ENCODE measurements at places on chromosomes 1 and 21.

DNA sequence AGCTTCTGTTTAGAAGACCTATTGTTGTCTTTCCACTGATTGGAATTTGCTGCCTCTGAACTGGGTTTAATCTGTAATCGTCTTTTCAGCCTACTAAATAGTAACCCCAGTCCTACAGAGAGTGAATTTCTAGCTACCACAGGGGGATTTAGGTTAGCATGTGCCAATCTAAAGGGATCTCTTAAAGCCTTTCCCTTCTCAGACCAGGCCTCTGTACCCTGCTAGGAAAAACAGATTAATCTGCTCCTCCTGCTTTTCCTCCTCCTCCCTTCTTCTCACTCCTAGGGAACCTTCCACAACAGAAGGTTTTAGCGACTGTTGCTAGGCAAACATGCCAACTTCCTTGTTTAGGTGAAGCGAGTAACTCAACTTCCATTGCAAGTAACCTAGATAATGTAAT, 1.3 kb upstream of the RC3H1 start:
- peak; percentile 65 for DNase-seq

DNA sequence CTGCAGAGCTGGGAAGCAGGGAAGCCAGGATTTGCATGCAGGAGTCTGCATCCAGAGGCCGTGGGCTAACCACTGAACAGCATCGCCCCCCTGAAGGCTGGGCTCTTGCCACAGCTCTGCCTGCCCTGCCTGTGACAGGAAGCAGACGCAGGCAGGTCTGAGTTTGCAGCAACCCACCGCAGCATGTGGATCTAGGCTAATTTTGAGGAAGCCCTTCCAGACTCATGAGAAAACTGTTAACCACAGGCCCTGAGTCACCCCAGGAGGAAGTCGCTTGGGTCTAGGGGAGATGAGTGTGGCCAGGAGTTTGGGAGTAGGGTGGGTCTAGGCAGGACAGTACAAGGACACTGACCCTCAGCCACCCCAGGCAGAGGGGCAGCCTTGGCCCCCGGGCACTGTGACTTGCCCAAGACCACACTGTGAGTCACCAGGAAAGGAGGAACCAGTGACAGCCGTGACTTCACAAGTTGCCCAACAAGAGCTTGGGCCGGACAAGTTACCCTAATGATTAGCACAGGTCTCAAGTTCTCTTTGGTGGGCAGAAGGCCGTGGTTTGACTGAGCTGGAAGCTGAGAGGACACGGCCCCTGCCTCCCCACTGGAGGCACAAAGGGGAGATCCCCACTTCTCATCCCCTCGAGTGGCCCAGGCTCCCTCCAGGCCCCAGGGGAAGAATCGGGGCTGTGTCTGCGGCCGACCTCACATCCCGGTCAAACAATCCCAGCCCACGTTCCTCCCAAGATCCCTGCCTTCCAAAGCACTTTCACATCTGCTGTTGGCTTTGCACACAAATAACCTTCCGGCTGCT, 826 bp downstream of the LAPTM5 start:
- peak; percentile 99 for DNase-seq

- peak; percentile 9 for DNase-seq
Measured at GRCh38 chr1:45792744-45793143, 10.7 kb upstream of the MAST2 start.

- DNase-seq, result no peak
Measured at GRCh38 chr1:180787628-180788307, 124.9 kb upstream of the KIAA1614 start.

DNA sequence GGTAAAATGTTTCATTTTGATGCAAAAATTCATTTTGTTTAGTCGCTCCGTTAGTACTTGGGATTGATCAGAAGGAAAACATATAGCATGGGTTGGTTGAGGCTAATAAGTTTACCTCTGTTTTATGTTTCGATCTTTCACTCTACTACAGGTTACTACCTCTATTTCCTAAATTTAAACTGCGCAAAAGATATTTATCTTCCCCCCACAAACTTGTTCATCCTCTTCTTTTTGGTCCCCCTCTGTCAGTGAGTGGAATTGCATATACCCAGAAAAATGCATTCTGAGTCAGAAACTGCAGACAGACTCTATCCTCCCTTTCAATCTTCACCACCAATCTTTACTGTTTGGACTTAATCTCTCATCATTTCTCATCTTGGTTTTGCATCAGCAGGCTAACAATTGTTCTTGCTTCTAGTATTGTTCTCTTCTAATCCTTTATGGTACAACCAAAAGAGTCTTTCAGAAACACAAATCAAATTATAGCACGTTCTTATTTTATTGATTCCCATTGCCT, 316.0 kb upstream of the ADGRL4 start:
- no peak for DNase-seq

DNA sequence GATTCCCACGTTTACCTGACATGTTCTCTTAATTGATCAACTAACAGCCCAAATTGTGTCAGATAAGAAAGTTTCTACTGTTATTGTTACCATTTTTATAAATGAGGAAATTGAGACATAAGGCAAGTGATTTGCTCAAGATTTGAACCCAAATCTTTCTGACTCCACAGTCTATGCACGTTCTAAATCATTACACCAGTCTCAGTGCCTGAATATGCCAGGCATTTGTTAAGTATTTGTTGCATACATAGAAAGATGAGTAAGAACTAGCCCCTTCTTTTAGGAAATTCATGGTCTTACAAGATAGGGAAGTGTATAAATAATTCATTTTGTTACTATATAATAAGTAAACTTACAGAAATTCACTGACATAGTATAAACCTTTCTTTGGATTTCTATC, 7.1 kb upstream of the CD101 start:
- DNase-seq, result no peak

- no peak for DNase-seq
Measured at GRCh38 chr1:74222701-74223100, 12.5 kb upstream of the TNNI3K start.

GRCh38 chr21:44548381-44548780, 2.9 kb downstream of the KRTAP10-2 start:
- DNase-seq, result no peak

GRCh38 chr1:197092491-197093023, 25.5 kb upstream of the F13B start:
- DNase-seq, result no peak

DNA sequence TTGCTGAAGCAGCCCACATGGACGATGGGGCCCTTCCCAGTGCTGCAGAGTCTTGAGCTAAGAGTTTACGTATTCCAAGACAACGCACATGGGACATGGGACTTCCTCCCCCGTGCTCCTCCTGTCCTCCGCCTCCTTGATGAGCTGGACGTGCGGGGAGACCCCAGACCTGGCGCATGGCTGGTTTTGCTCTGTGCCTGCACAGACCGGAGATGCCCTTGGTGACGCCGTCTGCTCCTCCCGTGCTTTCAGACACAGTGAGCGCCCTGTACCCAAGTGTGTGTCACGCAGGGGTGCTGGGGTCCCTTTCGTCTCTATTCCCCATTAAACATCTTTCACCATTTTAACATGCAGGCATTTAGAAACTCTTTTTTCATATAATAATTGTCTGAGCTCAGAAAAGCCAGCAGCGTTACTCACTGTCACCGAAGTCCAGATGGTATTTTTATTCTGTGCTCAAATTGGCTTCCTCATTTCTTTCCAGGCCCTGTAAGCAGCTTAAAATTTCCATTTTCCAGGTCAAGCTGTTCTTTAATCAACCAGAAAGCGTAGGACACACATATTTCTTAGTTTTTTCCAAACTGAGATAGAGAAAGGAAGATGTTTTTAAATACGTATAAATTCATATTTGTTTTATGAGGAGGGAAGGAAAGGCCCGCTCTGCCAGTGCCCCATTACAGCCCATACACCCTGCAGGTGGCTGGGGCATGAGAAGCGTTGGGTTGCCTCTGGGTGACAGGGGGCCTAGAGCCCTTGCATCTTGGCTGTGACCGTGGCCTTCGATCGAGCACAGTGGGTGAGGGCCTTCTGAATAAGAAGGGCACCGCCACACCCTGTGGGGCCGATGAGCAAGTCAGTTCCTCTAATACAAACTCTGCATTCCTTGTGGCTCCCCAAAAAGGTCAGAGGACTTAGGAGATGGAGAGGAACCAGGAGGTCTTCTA, 17.9 kb upstream of the ZBTB21 start:
- DNase-seq, result no peak

GRCh38 chr1:83024251-83024767, 974.6 kb downstream of the TTLL7 start:
- no peak for DNase-seq

DNA sequence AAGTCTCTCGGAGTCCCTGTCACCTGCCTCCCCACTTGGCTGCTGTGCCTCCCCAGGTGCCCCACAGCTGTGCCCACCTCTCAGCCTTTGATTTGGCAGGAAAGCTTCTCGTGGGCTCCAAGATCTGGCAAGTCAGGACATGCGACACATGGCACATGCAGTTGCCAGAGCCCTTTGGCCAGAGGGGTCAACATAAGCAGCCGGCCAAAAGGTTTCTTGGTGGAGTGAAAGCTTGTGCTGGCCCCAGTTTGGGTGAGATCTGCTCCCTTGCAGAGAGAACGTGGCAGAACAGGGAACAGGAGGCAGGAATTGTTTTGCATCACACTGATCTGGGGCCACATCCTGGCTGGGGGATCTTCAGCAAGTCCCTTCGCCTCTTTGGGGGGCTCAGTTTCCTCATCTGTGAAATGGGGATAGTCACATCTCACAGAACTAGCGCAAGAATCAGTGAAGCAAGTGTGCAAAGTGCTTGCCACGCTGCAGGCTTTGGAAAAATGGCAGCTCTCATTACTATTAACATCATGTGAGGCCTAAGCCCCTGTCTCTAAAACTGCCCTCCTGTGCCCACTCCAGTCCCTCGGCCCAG, 232.6 kb downstream of the TRABD2B start:
- no peak for DNase-seq

DNA sequence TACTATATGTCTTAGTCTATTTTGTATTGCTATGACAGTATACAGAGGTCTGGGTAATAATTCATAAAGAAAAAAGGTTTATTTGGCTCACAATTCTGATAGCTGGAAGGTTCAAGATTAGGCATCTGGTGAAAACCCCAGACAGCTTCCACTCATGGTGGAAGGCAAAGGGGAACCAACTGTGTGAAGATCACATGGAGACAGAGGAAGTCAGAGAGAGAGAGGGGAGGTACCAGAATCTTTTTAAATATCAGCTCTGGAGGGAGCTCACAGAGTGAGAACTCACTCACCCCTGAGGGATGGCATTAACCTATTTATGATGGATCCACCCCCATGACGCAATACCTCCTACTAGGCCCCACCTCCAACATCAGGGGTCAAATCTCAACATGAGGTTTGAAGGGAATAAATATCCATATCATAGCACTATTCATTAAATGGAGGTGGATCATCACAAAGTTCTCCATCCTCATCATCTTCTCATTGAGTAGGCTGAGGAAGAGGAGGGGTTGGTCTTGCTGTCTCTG, 290.5 kb downstream of the DSCAM start:
- no peak for DNase-seq

DNA sequence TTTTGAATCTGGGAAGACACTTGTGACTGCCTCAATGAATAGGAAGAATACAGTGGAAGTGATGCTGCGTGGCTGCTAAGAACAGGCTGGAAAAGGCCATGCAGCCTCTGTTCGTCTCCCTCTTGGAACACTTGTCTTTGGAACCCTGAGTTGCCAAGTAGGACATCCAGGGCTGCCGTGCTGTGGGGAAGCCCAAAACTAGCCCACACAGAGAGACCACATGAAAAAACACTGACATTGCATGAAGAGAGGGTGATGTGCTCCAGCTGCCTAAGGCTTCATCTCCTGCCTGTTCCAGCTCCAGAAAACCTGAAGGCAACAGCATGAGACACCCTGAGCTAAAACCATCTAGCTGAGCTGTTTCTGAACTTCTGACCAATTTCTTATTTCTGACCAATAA, 61.1 kb upstream of the GNG4 start:
- no peak for DNase-seq

DNA sequence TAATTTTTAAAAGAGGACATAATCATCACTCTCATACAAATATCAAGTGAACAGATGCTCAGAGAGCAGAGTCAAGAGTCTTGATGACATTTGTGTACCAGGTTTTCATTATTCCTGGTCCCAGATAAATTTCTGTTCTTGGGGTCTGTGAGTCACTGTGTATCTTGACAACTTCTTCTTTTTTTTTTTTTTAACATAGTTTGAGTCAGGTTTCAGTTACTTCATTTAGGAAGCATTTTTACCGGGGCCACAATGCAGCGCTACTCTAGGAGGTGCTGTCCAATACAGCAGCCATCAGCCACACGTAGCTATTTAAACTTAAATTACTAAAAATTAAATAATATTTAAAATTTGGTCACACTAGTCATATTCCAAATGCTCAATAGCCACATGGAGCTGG, 188.1 kb upstream of the SAMSN1 start:
- DNase-seq, result peak; percentile 43

DNA sequence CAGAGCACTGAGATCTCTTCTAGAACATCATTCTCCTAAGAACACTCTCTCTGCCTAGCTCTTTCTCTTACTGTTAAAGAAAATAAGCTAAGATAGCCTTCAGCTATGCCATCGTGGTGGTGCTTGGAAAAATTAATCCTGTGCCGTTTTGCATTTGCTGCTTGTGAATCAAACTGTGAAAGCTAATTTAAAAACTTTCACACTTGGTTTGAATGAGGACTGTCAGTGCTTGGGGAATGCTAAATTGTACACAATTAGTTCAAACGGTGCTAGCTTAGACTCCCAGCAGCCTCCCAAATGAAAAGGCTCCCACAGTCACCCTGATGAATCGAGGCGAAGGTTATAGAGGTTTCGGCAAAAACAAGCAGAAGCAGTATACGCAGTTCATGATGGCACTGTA, 79.6 kb downstream of the DAB1 start:
- no peak for DNase-seq

DNA sequence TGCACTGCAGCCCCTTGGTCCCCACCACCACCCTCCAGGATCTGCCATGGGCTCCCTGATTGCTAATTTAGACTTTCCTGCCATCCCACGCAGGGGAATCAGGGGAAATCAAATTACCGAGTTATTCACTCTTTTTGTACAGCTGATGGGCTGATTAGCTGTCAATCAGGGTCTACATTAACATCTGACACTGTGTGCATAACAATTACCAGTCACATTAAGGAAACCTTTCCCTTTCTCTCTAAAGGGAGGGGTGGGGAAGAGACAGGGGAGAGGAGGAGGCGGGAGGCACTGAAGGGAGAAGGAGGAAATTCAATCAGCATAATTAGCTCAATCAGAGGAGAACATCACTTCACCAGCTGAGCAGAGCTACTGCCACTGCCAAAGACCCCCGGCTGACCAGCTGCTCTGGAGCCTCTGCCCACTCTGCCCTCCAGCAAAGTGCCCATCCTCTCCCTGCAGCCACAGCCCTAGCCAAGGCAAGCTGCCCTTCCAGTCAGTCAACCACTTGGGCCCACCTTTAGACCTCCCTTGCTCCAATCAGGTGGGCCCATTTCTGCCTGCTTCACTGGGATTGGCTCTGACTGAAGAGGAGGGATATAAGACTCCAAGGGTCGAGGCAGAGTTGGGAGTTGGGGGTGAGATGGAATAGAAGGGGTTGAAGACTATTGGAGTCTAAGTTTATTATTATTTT, 199.3 kb upstream of the ZC3H12A start:
- DNase-seq, result no peak
